ENCODE measurements at places on chromosomes 4 and X.

DNA sequence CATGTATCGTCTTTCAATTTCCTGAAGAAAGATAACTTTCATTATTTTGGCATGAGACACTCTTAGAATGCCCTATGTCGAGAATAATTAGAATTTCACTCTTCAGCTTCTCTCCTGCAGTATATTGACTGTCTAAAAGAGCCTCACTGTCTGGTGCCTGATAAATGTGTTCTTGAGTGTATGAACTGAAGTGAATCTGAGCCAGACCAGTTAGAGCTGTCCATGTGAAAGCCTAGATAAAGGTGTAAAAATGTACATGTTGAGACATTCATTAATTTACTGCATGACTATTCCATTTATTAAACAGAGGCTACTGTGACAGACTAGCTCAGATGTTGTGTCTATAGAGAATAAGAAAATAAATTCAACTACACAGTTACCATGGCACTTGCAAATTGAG, 283.2 kb downstream of the PCDH18 start:
- no peak for DNase-seq

DNA sequence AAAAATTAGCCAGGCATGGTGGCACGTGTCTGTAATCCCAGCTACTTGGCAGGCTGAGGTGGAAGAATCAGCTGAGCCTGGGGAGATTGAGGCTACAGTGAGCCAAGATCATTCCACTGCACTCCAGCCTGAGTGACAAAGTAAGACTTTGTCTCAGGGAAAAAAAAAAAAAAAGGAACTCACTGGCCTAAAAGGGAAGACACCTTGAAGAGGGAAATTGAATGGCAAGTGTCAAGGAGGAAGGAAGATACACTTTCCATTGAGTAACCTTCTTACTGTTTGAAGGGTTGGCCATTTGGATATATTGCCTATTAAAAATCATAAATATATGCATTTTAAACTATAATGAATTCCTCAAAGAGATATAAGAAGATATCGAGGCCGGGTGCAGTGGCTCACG, 147.5 kb upstream of the FAM241A start:
- DNase-seq: no peak

GRCh38 chr4:173403051-173403450, 4.1 kb upstream of the SCRG1 start:
- DNase-seq: no peak

DNA sequence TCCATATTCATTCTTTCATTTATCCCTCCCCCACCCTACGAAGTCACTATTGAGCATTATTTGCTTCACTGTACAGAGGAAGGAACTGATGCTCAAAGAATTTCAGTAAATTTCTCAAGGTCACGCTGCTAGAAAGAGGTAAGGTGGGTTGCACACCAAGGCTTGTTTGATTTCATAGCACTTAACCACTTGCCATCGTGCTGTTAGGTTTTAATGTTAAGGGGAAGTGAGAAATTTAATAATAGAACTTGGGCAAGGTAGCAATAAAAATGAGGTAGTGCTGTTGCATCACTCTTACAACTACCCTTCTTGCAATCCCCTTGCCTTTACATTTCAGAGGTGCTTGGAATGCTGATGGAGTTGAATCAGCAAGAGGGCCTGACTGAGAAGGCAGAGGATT, 343.1 kb downstream of the MID1IP1 start:
- no peak for DNase-seq

DNA sequence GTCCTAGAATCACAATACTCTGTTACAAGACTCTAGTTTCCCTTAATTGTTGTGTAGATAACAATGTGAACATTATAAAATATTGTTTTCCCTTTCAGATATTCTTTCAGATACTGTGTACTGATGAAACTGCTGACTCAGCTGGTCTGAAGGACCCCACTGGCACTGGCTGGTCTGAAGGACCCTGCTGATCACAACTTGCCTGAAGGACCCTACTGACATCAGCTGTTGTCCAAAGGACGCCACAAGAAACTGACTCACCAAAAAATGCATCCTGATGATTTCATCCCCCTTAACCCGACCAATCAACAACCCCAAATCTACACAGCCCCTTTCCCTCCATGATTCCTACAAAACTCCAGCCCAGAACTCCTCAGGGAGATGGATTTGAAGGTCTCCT, 258.8 kb upstream of the GNPDA2 start:
- no peak for DNase-seq

DNA sequence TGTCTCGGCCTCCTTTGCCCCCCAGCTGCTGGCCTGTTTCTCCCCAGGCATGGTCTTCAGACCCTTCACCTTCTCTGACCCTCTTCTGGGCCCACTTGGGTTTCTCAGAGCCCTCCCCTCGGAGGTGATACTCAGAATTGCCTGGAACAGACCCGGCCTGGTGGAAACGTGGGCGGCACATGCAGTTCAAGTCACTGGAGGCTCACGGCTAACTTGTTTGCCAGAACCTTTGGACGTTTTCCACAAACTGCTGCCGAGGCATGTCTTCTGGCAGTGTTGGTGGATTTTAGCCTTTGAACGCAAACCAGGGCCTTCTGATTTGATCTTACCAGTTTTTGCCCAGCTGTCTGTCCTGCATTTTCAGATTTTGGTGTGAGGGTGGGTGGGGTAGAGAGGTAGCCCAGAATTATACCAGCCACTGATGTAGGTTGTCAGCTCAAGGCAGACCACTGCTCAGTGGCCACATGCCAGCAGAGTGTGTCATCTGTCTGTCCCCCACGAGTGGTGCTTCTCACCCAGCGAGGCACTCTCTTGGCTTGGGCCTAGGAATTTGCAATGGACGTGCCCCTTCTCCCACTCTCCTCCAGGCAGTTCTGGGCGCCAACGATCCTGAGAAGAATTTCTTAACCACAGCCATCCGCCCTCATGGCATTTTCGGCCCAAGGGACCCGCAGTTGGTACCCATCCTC, 32.5 kb upstream of the ZNF185 start:
- DNase-seq: no peak

GRCh38 chr4:181860668-181861067, 382.5 kb upstream of the TENM3 start:
- no peak for DNase-seq

All from stimulated activated CD4-positive, alpha-beta T cell treated with anti-CD3 and anti-CD28 coated beads, Interleukin-15, amount 100 ng/mL, for 1 hour (primary cell).